ENCODE measurements at places on chromosomes 3 and 15.

GRCh38 chr15:57184502-57184901 lies 191.8 kb upstream of the CGNL1 start:
- DNase-seq: no peak

GRCh38 chr3:61381745-61382392 lies 130.6 kb upstream of the FHIT start:
- DNase-seq: no peak

DNA sequence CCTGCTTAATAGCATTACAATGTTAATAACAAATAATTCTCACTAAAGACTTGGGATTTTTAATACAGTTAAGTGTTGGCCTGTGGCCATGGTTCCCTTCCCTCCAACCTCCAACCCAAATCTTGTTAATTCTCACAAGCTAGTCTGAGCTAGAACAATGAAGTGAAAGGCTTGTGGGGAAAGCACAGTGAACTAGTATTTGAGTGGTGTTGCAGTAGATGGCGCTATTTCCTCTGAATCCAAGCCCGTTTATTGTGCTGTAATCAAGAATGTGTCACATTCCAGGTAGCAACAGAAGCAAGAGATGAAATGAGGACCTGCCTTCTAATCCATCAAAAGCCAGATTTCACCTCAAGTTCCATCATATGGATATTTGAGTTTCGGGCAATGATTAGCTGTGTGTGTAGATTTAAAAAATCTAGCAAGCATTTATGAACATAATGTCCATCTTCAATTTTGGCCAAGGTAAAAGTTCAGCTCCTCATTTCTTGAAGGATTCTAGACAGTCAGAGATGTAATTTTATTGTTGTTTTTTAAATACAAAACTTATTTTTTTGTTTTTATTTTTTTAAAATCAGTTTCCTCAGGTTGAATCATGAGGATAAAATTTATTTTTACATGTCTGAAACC lies 160.7 kb downstream of the SQOR start:
- no peak for DNase-seq

GRCh38 chr3:53668872-53669271 lies 174.5 kb downstream of the CACNA1D start:
- DNase-seq: no peak

DNA sequence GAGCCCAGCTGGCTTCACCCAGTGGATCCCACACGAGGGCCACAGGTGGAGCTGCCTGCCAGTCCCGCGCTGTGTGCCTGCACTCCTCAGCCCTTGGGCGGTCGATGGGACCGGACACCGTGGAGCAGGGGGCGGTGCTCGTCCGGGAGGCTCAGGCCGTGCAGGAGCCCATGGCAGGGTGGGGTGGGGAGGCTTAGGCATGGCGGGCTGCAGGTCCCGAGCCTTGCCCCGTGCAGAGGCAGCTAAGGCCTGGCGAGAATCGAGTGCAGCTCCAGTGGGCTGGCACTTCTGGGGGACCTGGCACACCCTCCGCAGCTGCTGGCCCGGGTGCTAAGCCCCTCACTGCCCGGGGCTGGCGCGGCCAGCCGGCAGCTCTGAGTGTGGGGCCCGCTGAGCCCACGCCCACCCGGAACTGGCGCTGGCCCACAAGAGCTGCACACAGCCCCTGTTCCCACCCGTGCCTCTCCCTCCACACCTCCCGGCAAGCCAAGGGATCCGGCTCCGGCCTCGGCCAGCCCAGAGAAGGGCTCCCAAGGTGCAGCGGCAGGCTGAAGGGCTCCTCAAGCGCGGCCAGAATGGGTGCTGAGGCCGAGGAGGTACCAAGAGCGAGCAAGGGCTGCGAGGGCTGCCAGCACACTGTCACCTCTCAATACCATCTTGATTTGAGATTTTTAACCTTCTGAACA lies 121.4 kb downstream of the EPHB1 start:
- no peak for DNase-seq

Data from activated T-cell treated with anti-CD3 and anti-CD28 coated beads for 4 hours (primary cell).